Erythroblast (primary cell): ENCODE measurements at places on chromosomes 11 and 22.

- DNase-seq = peak; percentile 88
Measured at GRCh38 chr22:35742342-35743100, 24.8 kb downstream of the APOL5 start.

DNA sequence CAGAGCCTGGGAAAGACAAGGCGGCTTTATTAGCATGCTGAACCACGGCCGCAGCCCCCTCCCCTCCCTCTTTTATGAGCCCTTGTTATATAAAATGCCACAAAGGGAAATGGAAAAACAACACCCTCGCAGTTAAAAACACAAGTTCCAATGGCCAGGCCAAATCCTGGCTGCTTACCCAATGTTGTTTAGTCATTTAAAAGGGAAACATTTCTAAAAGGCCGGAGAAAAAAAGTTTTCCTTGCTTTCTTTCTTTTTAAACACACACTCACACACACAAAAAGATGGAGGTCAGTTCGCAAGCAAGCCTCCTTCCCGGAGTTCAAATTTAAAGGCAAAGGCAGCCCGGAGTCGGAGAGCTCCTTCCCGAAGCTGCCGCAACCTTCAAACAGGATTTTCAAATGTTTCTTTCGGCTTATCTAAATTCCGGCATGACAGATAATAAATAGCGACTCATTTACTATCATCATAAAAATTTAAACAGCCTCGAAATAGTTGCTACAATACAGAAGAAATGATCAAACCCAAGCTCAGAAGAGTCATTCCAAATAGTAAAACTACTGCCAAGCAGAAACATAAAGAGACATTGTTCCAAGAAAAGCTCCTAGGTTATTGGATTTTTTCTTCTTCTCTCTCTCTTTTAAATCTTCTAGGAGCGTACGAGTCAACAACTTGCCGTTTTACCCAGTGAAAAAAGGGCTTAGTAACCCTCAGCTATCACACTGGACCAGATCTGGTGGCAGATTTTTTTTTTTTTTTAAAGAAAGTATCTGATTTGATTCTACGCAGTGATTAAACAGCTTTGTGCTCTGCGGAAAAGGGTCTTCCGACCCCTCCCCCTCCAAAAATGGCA lies 3.5 kb downstream of the PHF21B start:
- no peak for DNase-seq

DNA sequence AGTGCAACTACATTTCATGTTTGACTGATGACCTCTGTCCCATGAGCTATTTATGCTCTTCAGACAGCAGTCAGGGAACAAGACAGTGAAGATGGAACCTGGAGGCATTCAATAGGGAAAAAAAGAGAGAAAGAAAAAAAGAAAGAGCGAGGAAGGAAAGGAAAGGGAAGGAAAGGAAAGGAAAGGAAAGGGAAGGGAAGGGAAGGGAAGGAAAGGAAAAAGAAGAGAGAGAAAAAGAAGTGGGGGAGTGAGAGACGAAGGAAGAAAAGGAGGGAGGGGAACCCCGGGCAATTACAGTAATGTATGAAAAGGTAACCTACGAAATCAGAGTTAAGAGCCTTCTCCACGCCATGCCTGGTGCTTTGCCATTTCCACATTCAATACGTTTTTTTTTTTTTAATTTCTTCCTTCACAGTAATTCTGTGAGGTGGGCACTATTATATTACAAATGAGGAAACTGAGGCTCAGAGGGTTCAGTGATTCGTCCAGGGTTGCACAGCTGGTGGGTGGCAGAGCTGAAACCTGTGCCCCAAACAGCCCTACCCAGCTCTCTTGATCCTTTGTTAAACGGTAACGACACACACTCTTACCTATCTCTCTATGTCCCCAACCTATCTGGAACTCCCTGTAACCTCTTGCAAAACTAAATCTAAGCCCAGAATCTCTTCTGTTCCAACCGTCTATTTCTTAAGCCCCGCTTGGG lies 39.3 kb downstream of the ETS1 start:
- no peak for DNase-seq

DNA sequence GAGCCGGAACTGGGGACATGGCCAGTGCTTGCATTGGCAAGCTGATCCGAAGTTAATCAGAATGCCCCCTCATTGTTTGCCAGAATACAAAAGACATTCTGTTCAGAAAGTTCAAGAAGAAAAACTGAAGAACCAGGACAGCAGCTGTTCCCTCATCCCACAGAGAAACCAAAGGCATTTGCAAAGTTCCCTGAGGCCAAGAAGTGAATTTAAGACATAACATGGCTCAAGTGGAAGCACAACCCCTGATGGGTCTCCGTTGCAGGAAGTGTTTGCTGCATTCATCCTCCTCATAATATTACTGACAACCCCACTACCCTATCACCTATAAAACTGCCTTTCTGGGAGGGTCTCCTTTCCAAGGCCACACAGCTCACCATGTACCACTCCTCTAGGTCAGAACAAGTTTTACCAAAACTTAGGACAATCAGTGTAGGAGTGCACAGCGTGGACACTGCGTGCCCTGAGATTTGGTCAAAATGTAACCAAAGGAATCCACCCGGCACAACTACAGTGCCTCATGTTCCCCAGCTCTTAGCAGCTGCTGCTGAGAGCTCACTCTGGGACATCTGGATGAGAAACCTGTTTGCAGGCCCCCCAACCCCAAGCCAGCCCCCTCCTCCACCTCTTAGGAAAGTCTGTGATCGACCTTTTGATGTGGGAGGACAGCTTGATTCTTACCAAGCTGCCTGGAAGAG lies 101.6 kb upstream of the AKIP1 start:
- DNase-seq = no peak

- no peak for DNase-seq
Measured at GRCh38 chr11:29352273-29352795, 664.5 kb downstream of the KCNA4 start.

DNA sequence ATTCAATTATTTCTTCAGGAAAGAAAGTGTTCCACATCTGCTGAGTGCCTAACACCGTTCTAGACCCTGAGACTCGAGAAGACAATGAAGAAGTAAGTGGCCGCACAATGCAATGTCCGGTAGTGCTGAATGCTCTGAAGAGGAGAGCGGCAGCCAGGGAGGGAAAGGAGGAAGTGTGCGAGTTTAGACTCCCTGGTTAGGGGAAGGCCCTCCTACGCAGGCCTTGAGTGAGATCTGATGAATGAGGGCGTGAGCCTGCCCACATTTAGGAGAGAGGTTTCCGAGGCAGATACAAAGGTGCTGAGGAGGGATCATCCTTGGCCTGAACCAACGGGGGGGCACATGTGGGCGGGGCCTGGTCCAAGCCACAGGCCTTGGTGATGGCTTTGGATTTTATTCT lies 558.6 kb downstream of the NTM start:
- peak; percentile 7 for DNase-seq

DNA sequence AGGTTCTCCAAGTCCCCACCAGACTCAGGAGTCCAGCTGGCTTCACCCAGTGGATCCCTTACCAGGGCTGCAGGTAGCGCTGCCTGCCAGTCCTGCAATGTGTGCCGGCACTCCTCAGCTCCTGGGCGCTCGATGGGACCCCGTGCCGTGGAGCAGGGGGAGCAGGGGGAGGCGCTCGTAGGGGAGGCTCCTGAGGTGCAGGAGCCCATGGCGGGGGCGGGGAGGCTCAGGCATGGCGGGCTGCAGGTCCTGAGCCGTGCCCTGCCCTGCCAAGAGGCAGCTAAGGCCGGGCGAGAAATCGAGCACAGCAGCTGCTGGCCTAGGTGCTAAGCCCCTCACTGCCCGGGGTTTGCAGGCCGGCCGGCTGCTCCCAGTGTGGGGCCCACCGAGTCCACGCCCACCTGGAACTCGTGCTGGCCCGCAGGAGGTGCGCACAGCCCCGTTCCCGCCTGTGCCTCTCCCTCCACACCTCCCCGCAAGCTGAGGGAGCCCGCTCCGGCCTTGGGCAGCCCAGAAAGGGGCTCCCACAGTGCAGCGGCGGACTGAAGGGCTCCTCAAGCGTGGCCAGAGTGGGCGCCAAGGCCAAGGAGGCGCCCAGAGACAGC lies 792.9 kb upstream of the CCDC179 start:
- no peak for DNase-seq

DNA sequence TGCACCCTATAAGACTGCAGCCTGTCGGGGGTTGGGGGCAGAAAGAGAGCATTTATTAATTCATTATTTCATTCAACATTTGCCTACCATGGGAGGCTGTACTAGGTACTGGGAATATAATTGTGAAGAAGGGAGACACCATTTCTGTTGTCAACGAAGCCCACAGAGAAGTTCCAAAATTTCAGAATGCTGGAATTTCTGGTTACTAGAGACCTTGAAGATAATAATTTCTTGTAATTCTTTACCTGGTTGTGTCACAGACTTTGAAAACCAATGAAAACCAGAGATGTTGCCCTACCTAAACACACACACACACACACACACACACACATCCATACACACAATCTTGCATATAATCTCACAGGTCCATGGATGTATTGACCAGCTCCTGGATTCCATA lies 30.1 kb downstream of the CD44 start:
- DNase-seq = no peak

GRCh38 chr11:27392278-27393114 lies 29.5 kb upstream of the CCDC34 start:
- DNase-seq = peak; percentile 68

GRCh38 chr22:43478621-43479300 lies 66.9 kb downstream of the MPPED1 start:
- no peak for DNase-seq
